Naive thymus-derived CD4-positive, alpha-beta T cell (primary cell): ENCODE measurements at places on chromosomes 3 and 15. TPM values are rescaled to one million over a fixed set of nuclear protein-coding genes. Genes with fewer than 3 reads are reported as not detected.

The LSMEM2 gene
- not detected for total RNA-seq

The NUP210 gene
- total RNA-seq: 131 TPM

The COPB2 gene
- 23.5 TPM for total RNA-seq

The KIF7 gene
- total RNA-seq: 0.08 TPM

The MAP1A gene
- 1.4 TPM for total RNA-seq

The PATL2 gene
- total RNA-seq: 80.7 TPM

The TUBGCP4 gene
- total RNA-seq: 30.6 and 34.7 TPM in 2 replicates

The MKRN2OS gene
- not detected for total RNA-seq

The FYCO1 gene
- total RNA-seq: 27.5 TPM

The MYEF2 gene
- total RNA-seq: 16.4 TPM

The GRAMD1C gene
- 0.54 TPM for total RNA-seq

The PPP2R3A gene
- 0.54 TPM for total RNA-seq

The NOX5 gene
- not detected for total RNA-seq

The CHRNA3 gene
- total RNA-seq: not detected in 2 replicates

The RETNLB gene
- total RNA-seq: not detected

The LDHAL6B gene
- total RNA-seq: not detected

The SLC7A14 gene
- total RNA-seq: not detected

The PIERCE2 gene
- total RNA-seq: not detected

The PEX5L gene
- not detected for total RNA-seq

The IL5RA gene
- not detected in 2 replicates for total RNA-seq

The HIGD1A gene
- total RNA-seq: 15.3 TPM

The WNT5A gene
- total RNA-seq: not detected

The PLA1A gene
- 0.73 TPM for total RNA-seq

The HRH1 gene
- 0.17 and 0.18 TPM in 2 replicates for total RNA-seq

The WDR49 gene
- 0.53 TPM for total RNA-seq

The GOLGA8S gene
- 0.57 TPM for total RNA-seq

The GLDN gene
- total RNA-seq: not detected

The ZCWPW2 gene
- total RNA-seq: 1.3 TPM

The RASL12 gene
- not detected for total RNA-seq

The SEMA7A gene
- total RNA-seq: 13.7 and 15.7 TPM in 2 replicates

The TMEM266 gene
- total RNA-seq: not detected

The ARHGEF26 gene
- total RNA-seq: not detected

The PSTPIP1 gene
- 145 TPM for total RNA-seq

The UACA gene
- 0.46 and 1.0 TPM in 2 replicates for total RNA-seq

The AGBL1 gene
- not detected for total RNA-seq

The CFAP91 gene
- total RNA-seq: not detected

The ZFYVE19 gene
- 17.9 TPM for total RNA-seq

The TGM4 gene
- not detected in 2 replicates for total RNA-seq

The NEK11 gene
- total RNA-seq: 7.7 TPM

The CORO2B gene
- total RNA-seq: 0.15 TPM

The SCAANT1 gene
- not detected in 2 replicates for total RNA-seq

The CCK gene
- not detected for total RNA-seq

The PLSCR2 gene
- 0.82 TPM for total RNA-seq

The SNRPA1 gene
- 80.1 TPM for total RNA-seq

The OCA2 gene
- not detected for total RNA-seq

The TRIM71 gene
- total RNA-seq: not detected

The CCDC39 gene
- total RNA-seq: not detected

The DUOX2 gene
- total RNA-seq: not detected

The SCAP gene
- 95.4 TPM for total RNA-seq

The CPNE4 gene
- total RNA-seq: not detected
